ENCODE measurements at places on chromosomes 3 and 15.

- no peak for DNase-seq
These were observed 249.9 kb upstream of the CTDSPL start for GRCh38 chr3:37611771-37612170.

GRCh38 chr3:52277972-52278509 lies 408 bp downstream of the WDR82 start:
- no peak for DNase-seq

DNA sequence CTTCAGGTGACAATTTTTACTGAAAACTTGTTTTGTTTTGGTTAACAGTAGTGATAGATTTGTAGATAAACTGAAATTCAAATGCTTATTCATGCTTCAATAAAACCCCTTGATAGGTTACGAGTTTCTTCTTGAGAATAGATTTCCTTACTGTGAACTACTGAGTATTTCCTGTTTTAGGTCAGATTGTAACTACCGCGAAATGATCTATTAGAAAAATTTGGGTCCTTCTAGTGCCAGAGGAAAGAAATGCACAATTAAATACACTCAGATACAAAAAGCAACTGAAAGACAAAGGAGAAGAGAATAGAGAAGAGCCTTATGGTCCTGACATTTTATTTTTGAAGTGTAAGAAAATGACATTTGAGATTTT lies 251.7 kb upstream of the TBL1XR1 start:
- no peak for DNase-seq

DNA sequence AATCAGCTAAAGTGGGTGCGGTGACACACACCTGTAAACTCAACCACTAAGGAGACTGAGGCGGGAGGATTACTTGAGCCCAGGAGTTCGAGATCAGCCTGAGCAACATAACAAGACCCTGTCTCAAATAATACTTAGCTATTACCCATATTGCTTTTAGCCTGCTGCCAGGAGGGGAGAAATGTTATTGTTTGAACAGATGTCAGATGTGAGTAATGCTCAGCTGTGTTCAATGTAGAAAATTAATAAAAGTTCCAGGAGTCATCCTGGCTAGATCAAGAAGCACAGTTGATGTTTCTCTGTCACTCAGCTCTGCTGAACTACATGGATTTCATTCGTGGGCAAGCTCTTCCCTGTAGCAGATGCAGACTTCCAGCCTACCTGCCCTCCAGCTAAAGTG lies 22.2 kb downstream of the LSM3 start:
- DNase-seq = no peak

DNA sequence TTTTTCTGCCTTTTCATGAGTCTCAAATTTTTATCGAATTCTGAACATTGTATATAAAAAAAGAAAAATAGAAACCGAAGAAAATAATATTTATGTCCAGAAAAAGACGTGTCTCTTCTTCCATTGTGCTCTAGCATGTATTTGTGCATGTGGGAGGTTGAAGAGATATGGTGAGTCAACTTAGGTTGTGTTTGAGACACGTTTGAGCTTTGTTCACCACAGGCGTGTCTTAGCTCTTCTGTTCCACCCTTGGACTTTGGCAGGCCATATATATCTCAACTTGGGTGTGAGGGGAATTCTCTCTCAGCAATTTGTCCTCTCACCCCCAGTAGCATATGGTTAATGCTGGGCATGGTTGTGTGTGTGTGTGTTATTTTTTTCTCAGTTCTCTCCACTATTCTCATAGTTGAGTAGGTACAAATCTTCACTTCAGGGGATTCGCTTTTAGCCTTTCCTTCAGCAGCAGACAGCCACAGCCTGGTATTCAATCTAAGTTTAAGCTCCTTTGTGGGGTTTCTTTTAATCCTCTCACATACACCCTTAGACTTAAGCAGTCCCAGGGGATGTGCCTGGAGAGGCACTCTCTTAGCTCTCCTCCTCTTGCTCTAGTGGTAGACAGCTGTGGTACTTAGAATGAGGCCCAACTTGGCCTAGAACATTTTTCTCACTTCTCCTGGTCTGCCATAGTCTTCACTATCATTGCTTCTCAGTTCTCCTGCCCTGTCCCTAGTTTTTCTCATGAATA lies 286.5 kb upstream of the RBMS3 start:
- no peak for DNase-seq

DNA sequence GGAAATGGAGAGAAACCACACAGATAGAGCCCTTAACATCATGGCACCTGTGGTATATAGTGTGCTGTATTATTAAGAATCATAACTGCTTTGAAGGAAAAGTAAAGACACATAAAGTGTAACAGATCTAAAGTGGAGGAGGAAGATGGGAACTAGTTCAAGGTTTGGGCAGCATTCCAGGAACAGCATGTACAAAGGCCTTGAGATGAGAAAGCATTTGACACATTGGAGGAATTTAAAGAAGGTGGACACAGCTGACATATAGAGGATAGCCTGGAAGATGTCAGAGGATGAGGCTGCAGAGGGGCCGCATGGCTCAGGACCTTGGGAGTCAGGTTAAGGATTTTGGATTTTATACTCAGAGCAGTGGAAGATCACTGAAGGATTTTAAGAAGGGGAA lies 39.0 kb downstream of the LRTM1 start:
- DNase-seq = no peak

DNA sequence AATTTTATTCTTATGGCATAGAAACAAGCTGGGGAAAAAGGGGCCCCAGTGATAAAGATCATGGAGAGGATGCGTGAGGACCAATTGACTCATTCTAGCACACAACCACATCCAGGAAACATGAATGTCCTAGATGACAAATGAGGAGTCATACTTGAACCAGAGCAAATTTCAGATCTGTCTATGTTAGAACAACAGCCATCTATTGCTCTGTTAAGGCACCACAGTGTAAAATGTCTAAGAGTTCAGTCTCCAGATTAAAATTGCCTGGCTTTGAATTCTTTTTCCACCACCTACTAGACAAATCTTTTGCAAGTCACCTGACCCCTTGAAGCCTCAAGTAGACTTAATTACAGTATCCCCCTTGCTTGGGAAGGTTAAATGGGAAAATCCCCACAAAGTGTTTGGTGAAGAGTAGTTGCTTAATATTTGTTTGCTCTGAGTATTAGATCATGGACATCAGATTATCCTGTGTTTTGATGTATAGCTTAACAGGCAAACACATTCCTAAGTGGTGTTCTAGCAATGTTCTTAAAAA lies 258.7 kb upstream of the TGFBR2 start:
- DNase-seq = no peak

DNA sequence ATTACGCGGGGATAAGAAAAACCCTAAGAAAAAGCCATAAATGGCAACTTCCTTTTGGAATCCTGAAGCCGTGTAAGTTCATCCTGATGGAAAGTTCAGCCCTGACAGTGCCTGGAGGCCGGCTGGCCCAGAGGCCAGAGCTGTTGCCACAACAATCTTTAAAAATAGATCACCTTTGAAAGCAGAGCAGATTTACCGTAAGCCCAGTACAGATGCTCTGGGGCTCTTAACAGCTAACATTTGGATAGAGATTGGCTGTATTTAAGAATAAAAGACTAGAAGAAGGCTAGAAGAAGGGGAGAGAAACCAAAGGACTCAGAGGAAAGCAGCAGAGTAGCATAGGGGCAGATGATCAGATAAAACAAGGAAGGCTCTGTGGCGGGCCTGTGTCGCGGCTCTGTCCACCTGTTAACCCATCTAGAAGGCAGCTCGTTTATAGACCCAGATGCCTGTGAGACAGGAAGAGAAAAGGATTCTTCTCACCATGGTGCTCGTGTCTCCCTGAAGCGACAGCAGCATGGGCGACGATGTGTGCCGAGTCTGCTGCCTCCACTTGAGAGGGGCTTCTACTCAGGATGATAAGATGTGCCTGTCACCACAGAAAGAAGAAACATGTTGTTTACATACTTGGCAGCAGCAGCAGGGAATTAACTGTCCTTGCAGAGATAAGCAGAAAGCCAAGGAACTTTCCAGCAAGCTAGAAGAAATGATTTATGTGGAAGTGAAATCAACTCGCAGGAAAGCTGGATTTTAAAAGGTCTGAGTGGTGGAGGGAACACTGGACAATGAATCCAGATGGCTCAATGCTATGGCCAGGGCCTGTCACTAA lies 69.9 kb downstream of the SYNM start:
- DNase-seq = no peak

DNA sequence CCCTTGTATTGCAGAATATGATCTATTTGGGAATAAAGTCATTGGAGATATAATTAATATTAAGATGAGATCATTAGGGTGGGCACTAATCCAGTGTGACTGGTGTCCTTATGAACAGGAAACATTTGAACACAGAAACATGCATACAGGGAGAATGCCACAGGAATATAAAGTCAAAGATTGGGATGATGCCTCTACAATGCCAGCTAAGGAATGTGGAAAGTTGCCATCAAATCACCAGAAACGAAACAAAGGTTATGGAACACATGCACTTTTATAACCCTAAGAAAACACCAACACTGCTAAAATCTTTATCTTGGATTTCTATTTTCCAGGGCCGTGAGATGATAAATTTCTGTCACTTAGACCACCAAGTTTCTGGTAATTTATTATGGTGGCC lies 442.4 kb upstream of the BCHE start:
- DNase-seq = no peak

DNA sequence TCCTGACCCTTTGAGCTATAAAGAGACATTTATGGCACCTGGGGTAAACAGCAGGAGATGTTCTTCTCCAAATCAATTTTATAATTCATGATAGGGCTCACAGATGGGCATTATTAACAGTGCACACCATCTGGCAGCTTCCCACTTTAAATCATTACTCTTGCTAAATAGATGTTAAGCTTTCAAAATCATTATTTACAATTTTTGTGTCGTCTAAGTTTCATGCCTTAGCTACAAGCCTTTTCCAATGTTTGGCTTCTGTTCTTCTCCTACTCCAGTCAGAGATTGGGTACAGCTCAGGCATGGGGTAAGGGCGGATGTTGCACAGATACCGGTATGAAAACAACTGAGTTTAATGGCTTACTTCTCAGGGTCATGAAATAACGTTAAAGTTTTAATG lies 120.9 kb upstream of the PFN2 start:
- DNase-seq = no peak

- DNase-seq = no peak
These were observed 8.1 kb upstream of the CLDN11 start for GRCh38 chr3:170410428-170411029.

GRCh38 chr3:154458560-154458959 lies 28.6 kb upstream of the GPR149 start:
- no peak for DNase-seq

DNA sequence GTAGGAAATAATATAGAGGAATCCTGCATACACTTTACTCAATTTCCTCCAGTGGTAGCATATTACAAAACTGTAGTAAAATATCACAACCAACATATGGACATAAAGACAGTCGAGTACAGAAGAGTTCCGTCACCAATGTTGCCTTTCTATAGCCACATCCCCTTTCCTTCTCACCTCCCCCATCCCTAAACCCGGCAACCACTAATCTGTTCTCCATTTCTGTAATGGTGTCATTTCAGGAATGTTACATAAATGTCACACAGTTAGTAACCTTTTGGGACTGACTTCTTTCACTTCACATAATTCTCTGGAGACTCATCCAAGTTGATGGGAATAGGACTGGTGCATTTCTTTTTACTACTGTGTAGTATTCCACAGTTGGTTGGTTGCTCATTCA lies 41.4 kb upstream of the ATG7 start:
- no peak for DNase-seq

GRCh38 chr3:188792793-188793192 lies 379.0 kb upstream of the TPRG1 start:
- DNase-seq = no peak

- no peak for DNase-seq
These were observed 9.3 kb upstream of the CNOT10 start for GRCh38 chr3:32675650-32676049.

GRCh38 chr15:36831125-36831903 lies 251.9 kb downstream of the CDIN1 start:
- no peak for DNase-seq

DNA sequence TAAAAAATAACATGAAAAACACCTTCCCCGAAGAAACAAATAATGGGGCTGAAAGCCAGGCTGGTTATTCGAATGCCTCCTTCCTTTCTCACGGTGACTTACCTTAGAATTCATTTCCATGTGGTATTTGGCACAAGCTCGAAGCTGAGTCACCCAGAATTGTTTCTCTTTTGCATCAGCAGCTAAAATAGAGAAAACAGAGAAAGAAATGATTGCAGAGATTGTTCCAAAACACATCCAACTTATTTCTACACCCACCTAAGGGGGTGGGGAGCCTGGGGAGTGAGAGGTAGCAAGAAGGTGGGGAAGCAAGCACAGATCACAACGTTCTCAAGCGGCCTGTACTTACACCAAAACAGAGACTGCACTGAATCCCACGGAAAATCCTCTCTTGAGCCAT lies 104.7 kb downstream of the OSBPL10 start:
- no peak for DNase-seq

GRCh38 chr3:59908280-59908679 lies 858.5 kb upstream of the CFAP20DC start:
- no peak for DNase-seq

- DNase-seq = no peak
These were observed 48.5 kb upstream of the PARL start for GRCh38 chr3:183933160-183933559.

- no peak for DNase-seq
These were observed 23.1 kb downstream of the TNFAIP8L3 start for GRCh38 chr15:51071578-51071977.

DNA sequence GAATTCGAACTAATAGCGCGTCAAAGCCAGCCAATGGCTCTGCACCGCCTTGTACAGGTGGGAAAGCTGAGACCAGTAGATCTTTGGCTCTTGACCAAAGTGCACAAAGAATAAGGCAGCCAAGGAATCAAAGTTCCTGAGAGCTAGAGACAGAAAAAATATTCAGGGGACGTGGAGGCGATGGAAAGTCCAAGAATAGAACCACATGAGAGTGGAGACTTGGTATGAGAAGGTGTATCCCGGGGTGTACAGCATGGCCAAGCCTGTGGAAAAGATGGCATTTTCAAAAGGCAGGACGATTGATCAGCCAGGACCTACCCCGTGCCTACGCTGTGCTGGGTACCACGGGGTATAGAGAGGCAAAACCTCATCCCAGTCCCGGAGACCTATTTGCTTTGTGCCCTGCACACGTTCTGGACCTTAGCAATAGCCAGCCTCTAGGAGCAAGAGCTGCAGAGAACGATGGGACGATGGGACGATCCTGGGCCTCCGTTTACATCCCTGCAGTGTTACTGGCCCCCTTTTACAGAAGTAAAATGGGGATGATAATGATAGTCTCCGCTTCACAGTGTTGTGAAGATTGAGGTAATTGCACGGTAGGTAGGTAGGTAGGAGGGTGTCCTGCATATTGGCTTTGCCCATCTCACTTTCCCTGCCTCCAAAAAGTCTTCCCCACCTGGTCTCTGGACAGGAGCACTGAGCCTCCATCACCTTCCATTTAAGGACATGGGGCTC lies 583 bp upstream of the RBSN start:
- DNase-seq = no peak
